ENCODE measurements at places on chromosomes 4 and X.

DNA sequence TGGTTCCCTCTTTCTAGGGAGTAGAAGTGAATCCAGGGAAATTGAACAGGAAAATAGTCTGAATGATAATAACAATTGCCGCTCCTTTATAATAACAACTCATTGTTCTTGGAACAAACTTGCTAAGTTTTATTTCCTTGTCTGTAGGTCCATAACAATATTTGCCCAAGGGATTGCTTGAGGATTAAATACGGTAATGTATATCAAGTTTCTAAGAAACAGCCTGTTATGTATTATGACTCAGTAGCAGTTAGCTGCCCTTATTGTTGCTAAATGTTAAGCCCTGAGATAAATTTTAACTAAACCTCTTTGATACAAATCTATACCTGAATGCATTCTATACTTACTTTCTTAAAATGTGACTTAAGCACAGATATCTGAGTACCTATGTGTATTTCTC is 215.9 kb upstream of the AADAT start:
- H3K27ac ChIP-seq: no peak overlapping the region
- no peak overlapping the region for H3K4me3 ChIP-seq
- no peaks in the 10 kb centered on the region for H3K27me3 ChIP-seq
- H3K36me3 ChIP-seq: no peaks in the 10 kb centered on the region
- H3K4me1 ChIP-seq: no peaks in the 10 kb centered on the region

DNA sequence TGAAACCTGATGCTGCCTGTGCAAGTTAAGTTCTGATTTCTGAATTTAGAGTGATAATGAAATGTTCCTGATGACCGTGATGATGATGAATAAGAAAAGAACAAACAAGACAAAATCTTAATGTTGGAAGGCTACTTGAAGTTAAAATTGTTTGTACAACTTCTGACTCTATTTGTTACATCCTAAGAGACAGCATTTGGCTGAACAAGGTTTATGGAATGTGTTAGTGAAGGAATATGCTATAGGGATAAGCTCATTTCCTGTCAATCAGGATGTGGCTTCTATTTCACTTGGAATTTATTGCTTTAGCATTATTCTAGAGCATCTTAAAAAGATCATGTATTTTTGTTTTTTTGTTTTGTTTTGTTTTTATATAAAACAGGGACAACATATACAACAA is 267.5 kb downstream of the FAT4 start:
- H3K4me3 ChIP-seq: no peak overlapping the region
- peaks cover 5% of the 10 kb centered on the region for H3K4me1 ChIP-seq
- peak; percentile 28 for DNase-seq
- no peak overlapping the region for H3K27ac ChIP-seq
- H3K27me3 ChIP-seq: no peaks in the 10 kb centered on the region

GRCh38 chrX:110512341-110512740 is 153.7 kb downstream of the RTL9 start:
- H3K27me3 ChIP-seq: no peaks in the 10 kb centered on the region
- H3K4me3 ChIP-seq: no peak overlapping the region
- no peaks in the 10 kb centered on the region for H3K36me3 ChIP-seq
- H3K4me1 ChIP-seq: peaks cover 27% of the 10 kb centered on the region
- DNase-seq: peak; percentile 64

- H3K4me1 ChIP-seq: no peaks in the 10 kb centered on the region
- peaks cover under 1% of the 10 kb centered on the region for H3K36me3 ChIP-seq
- no peaks in the 10 kb centered on the region for H3K27me3 ChIP-seq
- no peak overlapping the region for H3K27ac ChIP-seq
Measured at GRCh38 chrX:48569958-48570357, 4.3 kb upstream of the RBM3 start.

DNA sequence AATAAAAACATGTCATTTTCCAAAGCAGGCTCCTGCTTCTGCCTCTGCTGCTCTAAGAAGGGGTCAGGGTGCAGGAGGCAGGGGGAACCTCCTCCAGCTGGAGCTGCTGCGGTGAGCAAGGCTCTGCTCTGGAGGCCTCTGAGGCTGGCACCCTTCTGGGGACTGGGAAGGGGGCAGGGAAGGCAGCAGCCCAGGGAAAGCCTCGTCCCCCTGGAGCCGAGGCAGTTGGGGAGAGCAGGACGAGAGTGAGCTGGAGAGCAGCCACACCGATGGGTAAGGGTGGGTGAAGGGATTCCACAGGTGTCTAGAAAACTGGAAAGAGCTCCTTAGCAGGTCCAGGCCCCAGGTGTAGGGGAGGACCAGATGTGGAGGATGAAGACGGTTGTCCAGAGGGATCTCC is 2.0 kb upstream of the CTAG2 start:
- H3K4me1 ChIP-seq: no peaks in the 10 kb centered on the region
- H3K27me3 ChIP-seq: no peaks in the 10 kb centered on the region
- no peak overlapping the region for H3K27ac ChIP-seq
- DNase-seq: no peak
- H3K4me3 ChIP-seq: no peak overlapping the region

GRCh38 chr4:115293093-115293462 is 179.7 kb upstream of the NDST4 start:
- no peak overlapping the region for H3K27ac ChIP-seq
- H3K36me3 ChIP-seq: no peaks in the 10 kb centered on the region

GRCh38 chr4:39697740-39698423 is at the start of gene UBE2K:
Gene UBE2K (plus strand): TSS chr4:39698136. CDS start chr4:39698328, 192 bp downstream.
- peak within 1 kb of the TSS; percentile 95 for H3K27ac ChIP-seq
- H3K4me1 ChIP-seq: peaks cover 6% of the 10 kb centered on the region
- peak within 1 kb of the TSS; percentile 87 for H3K4me3 ChIP-seq
- peaks cover 10% of the 10 kb centered on the region for H3K36me3 ChIP-seq
- peak; percentile 93 for DNase-seq
- H3K27me3 ChIP-seq: no peaks in the 10 kb centered on the region

DNA sequence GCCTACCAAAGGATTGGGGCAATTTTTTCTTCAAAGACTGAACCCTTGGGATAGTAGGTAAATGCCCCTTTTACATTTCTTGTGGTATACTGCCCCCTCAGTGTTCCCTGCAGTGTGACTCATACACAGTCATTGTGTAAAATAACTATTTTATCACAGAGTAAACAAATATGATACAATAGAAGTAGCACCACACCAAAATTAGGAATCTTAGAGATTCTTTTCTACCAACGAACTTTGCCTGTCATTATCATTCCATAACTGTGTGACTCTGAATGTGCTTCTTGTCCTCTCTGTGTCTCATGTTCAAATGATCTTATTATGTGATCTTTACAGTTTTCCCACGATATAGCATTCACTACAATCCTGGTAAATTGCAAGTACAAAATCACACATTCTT is 517.0 kb downstream of the ZIC3 start:
- H3K27ac ChIP-seq: no peak overlapping the region
- no peak overlapping the region for H3K4me3 ChIP-seq
- no peaks in the 10 kb centered on the region for H3K4me1 ChIP-seq
- H3K36me3 ChIP-seq: no peaks in the 10 kb centered on the region

DNA sequence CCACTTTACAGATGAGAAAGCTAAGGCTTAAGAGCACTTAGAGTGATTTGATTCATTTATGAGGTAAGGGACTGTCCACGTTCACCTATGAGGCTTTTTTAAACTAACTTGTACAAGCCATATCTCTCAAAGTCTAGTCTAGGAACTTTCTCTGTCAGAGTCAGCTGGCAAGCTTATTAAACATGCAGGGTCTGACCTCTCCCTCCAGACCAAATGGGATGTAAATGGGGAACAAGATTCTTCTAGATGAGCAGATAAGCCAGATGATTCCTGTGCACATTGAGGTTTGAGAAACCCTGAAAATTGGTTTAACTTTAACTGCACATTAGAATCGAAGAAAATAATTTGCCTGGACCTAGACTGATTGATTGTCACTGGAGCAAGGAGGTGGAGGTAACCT is 160.0 kb upstream of the SPRY1 start:
- H3K4me3 ChIP-seq: no peak overlapping the region
- peaks cover 23% of the 10 kb centered on the region for H3K4me1 ChIP-seq
- H3K27ac ChIP-seq: no peak overlapping the region
- no peaks in the 10 kb centered on the region for H3K27me3 ChIP-seq
- no peaks in the 10 kb centered on the region for H3K36me3 ChIP-seq
- no peak for DNase-seq

DNA sequence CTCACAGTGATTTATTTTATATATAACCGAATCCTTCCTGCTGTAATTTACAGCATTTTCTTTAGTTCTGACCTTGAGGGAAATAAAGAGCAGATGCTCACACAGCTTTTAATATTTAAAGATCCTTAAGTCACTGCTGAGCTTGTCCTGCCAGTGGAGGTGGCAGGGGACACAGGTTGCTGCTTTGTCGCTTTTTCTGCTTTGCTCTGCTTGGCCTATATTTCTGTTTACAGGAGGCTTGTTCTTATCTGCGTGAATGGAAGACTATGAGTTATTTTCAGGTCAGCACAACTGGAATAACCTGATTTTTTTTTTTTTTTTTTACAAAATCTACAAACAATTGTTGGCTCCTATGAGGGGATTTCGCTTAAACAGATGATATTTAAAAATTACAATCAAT is 2.3 kb downstream of the TXK start:
- H3K36me3 ChIP-seq: no peaks in the 10 kb centered on the region
- no peak for DNase-seq
- no peaks in the 10 kb centered on the region for H3K27me3 ChIP-seq
- no peak overlapping the region for H3K27ac ChIP-seq
- peaks cover 27% of the 10 kb centered on the region for H3K4me1 ChIP-seq
- H3K4me3 ChIP-seq: no peak overlapping the region

GRCh38 chr4:139801895-139802294 is 136.3 kb downstream of the MGST2 start:
- H3K27ac ChIP-seq: no peak overlapping the region
- H3K4me3 ChIP-seq: no peak overlapping the region
- H3K27me3 ChIP-seq: no peaks in the 10 kb centered on the region
- H3K4me1 ChIP-seq: no peaks in the 10 kb centered on the region
- DNase-seq: no peak

GRCh38 chrX:65536291-65536690 is 1.7 kb upstream of the LAS1L start:
- H3K27ac ChIP-seq: no peak overlapping the region
- no peak overlapping the region for H3K4me3 ChIP-seq
- no peaks in the 10 kb centered on the region for H3K27me3 ChIP-seq
- peaks cover 2% of the 10 kb centered on the region for H3K36me3 ChIP-seq

DNA sequence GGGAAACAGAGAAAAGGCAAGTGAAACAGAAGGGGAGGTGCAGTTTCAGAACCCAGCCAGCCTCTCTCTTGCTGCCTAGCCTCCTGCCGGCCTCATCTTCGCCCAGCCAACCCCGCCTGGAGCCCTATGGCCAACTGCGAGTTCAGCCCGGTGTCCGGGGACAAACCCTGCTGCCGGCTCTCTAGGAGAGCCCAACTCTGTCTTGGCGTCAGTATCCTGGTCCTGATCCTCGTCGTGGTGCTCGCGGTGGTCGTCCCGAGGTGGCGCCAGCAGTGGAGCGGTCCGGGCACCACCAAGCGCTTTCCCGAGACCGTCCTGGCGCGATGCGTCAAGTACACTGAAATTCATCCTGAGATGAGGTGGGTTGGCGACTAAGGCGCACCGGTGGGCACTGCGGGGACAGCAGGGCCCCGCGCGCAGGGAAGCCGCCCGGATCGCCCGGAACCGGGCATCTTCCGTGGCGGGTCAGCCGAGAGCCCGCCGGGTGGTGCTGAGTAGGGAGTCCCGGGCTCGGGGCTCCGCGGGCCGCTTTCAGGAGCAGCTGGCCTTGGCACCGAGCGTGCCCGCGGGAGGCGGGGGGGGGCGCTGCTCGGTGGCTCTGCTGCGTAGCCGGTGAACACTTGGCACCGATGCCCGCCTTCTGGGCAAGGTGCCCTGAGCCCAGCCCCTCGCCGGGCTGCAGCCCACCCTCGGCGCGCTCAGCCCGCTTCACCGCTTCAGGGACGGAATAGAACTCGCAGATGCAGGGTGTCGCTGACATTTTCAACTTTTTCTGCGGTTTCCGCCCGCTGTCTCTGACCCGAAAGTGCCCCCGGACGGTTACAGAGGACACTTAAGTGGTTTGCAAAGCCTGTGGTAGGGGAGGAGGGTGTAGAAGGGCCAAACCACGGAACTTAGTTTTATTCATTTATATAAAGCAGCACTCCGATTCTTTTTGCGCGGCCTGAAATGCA is at the start of gene CD38:
Gene CD38, plus strand, starts transcription at position 40 of the 953 bp plus-strand sequence. Its CDS starts 87 bp downstream, at position 127.
- no peaks in the 10 kb centered on the region for H3K36me3 ChIP-seq
- H3K27ac ChIP-seq: no peak within 1 kb of the TSS
- H3K4me3 ChIP-seq: peak within 1 kb of the TSS; percentile 48

DNA sequence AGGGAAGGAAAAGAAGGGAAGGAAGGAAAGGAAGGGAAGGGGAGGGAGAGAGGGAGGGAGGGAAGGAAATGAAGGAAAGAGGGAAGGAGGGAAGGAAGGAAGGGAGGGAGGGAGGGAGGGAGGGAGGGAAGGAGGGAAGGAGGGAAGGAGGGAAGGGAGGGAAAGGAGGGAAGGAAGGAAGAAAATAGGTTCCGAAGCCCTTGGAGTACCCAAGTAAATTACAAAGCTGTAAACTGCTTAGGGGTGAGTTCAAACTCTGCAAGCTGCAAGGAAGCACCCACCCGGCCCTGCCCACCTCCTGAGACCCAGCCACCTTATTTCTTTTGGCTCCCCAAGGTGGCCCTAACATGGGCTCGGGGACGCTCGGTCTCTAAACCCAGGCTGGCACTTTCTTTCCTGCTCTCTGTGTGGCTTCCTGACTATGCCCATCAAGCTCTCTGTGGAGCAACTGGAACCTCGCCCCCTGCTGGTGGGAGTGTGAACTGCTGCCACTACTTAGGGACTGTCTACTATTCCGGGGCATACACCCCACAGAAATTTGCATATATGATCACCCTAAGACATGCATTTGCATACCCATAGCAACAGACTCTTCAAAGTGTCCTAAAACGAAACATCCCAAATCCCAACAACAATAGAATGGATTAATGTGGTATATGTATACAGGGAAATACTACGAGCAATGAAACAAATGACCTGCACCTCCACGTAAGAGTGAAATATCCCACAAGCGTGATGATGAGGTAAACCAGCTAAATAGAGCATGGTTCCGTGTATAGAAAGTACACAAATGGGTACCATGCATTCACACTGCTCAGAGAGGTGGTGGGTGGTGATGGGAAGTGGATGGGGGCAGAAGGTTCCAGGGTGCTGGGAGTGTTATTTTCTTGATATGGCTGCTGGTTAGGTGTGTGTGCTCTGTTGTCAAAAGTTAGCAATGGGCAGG is 151.7 kb upstream of the TBL1X start:
- no peaks in the 10 kb centered on the region for H3K4me1 ChIP-seq
- no peak overlapping the region for H3K4me3 ChIP-seq
- no peaks in the 10 kb centered on the region for H3K27me3 ChIP-seq

- H3K27me3 ChIP-seq: no peaks in the 10 kb centered on the region
- H3K36me3 ChIP-seq: no peaks in the 10 kb centered on the region
- H3K4me3 ChIP-seq: no peak overlapping the region
- H3K4me1 ChIP-seq: peaks cover 14% of the 10 kb centered on the region
- DNase-seq: no peak
- H3K27ac ChIP-seq: no peak overlapping the region
Measured at GRCh38 chr4:113003841-113004240, 45.6 kb upstream of the ANK2 start.

DNA sequence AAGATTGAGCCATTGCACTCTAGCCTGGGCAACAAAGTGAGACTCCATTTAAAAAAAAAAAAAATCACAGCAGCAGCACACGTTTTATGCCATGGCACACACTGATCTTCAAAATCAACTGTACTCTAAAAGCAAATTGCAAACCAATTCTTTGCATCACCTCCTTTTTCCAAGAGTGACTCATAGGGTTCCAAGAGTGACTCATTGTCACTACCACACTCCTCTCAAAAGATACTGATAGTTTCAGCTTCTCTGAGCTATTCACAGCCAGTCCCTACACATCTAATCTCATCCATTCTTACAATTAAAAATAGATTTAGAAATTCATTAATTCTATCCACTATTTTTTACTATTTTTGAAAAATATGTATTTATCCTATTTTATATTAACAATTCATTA is 1494.9 kb upstream of the AGA start:
- no peak for DNase-seq
- no peak overlapping the region for H3K27ac ChIP-seq
- H3K27me3 ChIP-seq: no peaks in the 10 kb centered on the region

Measured in A673 (cell line).